ENCODE measurements at places on chromosomes 6 and 20.

DNA sequence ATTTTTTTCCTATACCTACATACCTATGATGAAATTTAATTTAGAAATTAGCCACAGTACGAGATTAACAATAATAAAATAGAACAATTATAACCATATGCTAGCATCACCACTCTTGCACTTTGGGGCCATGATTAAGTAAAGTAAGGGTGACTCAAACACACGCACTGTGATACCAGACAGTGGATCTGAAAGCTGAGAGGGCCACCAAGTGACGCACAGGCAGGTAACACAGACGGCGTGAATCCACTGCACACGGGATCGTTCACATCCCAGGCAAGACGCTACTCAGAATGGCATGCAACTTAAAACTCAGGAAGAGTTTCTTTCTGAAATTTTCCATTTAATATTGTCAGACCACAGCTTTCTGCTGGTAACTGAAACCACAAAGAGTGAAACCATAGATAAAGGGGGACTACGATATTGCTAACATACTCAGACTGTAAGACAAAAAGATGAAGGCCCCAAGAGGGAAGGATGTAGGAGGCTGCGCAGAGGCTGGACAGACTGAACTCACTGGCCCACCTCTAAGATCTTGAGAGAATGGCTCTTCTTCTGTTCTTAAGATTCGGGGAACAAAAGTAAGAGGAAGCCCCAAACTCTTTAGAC, 17.9 kb downstream of the RRBP1 start:
- DNase-seq = no peak

- DNase-seq = no peak
Observed at GRCh38 chr20:31675828-31676608, 38.3 kb downstream of the COX4I2 start.

GRCh38 chr20:301886-302848, 4.8 kb downstream of the ZCCHC3 start:
- DNase-seq = no peak

GRCh38 chr6:75478929-75479328, 14.7 kb downstream of the FILIP1 start:
- DNase-seq = no peak

GRCh38 chr20:8128291-8129060, 3.6 kb upstream of the PLCB1 start:
- no peak for DNase-seq

- DNase-seq = no peak
Observed at GRCh38 chr6:2862712-2863181, 21.1 kb upstream of the SERPINB1 start.

- DNase-seq = no peak
Observed at GRCh38 chr6:14889611-14890593, 356.0 kb upstream of the JARID2 start.

DNA sequence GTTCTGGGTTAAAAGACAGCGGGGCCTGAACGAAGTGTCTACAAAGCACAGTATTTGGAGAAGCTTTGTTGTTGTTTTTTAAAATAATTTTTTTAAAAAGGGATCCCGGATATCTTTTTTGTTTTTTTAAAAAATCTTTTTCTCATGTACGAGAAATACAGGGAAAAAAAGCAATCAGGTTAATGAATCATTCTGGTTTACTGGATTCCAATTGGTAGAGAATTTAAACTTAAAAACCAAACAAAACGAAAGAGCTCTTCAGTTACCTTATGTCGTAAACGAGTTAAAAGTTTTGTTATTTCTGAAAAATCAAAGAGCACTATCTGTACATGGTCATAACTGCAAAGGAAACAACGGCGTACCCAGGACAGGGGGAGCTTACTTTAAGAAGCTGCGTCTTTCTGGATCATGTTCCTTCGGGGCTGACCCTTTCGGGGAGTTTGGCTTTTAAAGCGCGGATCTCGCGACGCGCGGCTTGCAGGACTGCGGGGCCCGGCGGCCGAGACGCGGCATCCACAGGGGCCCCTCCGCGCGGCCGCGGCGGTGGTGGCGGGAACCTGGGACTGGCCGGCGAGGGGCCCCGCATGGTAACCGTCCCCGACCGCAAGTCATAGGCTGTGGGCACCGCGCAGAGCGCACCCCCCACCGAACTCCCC, 927 bp downstream of the IL20RA start:
- no peak for DNase-seq

DNA sequence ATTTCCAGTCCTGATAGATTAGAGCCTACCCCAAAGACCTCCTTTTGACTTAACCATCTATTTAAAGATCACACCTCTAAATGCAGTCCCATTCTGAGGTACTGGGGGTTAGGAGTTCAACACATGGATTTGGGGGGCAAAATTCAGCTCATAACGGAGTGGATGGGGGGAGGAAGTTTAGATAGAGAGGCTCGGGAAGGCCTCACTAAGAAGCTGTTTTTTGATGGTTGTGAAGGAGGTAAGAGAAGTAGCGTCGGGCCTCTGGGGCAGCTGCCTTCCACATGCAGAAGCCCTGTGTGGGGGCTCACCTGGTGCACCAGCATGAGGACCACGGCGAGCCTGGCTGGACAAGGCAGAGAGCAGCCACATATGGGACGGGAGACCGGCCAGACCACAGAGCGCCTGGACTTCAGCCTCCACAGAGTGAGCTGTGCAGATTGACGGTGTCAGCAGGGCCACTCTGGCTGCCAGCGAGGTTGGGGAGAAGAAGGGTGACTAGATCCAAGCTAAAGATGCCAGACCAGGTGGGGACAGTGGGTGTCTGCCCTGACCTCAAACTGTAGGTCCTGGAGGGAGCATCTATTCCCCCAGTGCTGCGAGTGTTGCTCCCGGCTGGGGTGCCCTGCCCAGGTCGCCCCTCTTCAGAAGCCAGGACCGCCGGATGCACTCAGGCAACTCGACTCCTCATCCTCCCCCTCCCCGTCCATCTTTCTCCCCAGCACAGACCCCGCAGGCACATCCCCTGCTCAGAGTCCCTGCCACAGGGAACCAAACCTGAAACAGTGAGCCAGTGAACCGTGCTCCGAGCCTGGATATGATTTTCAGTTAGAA, 5.1 kb upstream of the SYNJ2 start:
- no peak for DNase-seq

DNA sequence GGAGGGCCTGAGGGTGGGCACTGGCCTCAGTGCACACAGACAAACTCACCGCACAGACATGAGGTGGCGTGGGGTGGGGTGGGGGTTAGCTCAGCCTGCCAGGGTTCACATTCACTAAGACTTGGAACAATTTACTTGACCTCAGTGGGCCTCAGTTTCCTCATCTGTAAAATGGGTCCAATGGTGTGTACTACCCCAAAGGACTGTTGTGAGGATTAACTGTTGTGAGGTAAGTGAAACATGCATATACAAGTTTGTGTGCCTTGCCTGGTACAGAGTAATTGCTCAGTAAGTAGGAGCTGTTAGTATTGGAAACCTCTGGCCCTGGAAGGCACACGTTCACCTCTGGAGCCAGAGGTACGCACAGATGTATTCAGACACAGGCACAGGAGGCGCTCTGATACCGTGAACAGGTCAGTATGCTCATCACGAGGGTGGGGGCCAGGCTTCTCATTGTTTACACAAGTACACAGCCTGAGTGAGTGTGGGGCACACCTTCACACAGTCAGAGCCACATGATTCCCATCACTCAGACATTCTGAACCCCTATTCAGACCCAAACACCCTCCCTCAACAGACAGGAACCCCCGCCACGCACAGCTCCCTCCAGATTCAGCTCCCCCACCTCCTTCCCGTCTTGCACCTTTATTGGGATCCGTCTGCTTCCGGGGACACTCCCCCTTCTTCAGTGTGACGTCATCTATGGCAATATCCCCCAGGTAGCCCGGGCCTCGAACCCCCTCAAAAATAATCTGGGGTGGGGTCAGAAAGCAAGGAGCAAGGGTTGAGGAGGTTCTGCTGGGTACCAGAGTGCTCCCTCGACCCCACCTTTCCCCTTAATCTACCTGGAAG, 59.9 kb downstream of the MDGA1 start:
- no peak for DNase-seq

DNA sequence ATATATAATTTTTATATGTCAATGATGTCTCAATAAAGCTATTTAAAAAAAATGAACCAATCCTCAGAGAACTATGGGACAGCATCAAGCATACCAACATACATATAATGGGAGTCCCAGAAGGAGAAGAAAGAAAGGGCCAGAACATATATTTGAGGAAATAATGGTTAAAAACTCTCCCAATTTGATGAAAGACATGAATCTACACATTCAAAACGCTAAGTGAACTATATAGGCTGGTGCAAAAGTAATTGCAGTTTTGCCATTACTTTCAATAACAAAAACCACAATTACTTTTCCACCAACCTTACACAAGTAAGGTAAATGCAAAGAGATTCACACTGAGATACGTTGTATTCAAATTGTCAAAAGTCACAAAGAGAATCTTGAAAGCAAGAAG, 43.4 kb downstream of the ZNF133 start:
- DNase-seq = no peak

GRCh38 chr6:107419733-107420132, 39.6 kb downstream of the PDSS2 start:
- DNase-seq = no peak

- peak; percentile 51 for DNase-seq
Observed at GRCh38 chr20:33648396-33649004, 13.6 kb upstream of the C20orf144 start.

DNA sequence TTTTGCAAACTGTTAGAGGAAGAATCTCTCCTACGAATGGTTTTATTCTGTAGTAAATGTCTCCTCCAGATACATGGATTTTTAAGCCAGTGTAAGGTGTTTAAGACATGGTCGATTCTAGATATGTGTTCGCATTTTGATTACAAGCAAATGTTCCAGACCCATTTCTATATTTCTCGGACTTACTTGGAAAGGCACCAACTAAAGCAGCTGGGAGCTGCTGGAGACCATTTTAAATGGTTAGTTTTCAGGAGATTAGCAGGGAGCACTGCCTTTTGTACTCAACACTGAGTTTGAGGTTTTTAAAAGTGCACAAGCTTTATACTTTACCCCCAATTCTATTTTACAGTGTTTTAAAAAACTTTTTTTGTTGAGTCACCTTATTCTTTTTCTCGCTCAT, 857.0 kb downstream of the KIF16B start:
- no peak for DNase-seq

GRCh38 chr20:57124800-57125517, 141.5 kb downstream of the BMP7 start:
- no peak for DNase-seq

DNA sequence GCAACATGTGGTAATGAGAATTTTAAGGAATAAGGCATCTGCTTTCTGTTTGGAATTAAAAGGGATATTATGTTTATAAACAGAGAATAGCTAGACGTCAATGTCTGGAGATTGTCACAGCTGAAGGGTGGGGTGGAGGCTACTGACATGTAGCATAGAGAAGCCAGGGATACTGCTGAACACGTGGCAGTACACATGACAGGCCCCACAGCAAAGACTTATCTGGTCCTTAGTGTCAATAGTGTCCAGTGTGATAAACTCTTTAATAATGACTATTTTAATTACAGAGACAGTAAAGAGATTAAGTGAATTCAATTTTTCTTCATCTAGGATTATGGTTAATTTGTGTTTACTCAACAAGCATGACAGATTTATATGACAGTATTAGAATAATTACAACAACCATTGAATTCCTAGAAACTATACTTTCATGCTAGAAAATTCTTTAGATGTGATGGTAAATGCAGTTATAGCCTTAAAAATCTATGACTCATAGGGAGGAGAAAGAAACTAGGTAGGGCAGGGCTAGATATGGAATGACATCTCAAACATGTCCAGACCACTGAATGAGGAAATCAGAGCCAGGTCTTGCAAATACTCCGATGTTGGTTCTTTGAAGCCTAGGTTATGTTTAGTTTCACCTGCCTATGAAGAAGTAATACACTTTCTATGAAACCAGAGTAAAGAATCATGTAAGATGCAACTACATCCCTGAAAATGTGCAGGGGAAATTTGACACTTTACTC, 399.5 kb downstream of the PHF3 start:
- no peak for DNase-seq

- DNase-seq = no peak
Observed at GRCh38 chr6:125258651-125259353, 43.0 kb downstream of the HDDC2 start.

GRCh38 chr6:14950103-14950969, 295.5 kb upstream of the JARID2 start:
- no peak for DNase-seq

DNA sequence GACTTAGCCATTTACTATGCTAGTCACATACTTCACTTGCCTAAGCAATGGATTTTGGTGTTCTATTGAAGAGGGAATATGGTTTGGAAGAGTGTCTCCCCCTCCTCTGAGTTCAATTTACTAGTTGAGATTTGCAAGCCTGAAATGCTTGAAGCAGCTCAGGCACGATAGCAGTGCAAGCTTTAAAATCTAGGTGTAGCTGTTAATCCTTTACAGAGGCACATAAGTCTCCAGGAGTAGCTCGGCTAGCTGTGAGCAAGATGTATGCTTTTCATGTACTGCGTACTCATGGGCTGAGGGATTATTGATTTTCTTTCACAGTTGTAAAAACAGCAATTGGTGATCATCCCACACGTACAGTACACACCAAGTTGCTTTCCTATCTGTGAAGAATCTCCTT, 726 bp downstream of the FLRT3 start:
- no peak for DNase-seq

GRCh38 chr6:122752459-122752858, 27.1 kb upstream of the FABP7 start:
- no peak for DNase-seq

- no peak for DNase-seq
Observed at GRCh38 chr6:106125925-106126435, 39.8 kb downstream of the PRDM1 start.

GRCh38 chr6:140401761-140402160, 1027.3 kb upstream of the CITED2 start:
- no peak for DNase-seq

- DNase-seq = peak; percentile 75
Observed at GRCh38 chr20:609371-609964, 641 bp downstream of the TCF15 start.

DNA sequence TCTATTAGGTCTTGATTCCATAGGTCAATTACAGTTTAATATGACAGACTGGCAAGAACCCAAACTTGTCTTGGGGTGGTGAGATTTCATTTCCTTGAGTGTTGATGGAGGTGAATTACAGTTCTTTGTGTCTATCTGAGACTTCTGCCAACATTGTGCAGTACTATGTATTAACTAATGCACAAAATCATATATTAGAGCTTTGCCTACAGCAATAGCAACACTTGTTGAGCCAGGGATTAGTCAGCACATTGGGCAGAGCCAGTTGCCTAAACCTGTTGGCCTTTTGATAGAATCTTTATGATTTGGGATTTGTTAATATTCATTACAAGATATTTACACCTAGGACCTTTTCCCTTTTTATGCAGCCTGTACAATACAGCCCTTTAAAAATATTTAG, 135.3 kb upstream of the CENPW start:
- no peak for DNase-seq

DNA sequence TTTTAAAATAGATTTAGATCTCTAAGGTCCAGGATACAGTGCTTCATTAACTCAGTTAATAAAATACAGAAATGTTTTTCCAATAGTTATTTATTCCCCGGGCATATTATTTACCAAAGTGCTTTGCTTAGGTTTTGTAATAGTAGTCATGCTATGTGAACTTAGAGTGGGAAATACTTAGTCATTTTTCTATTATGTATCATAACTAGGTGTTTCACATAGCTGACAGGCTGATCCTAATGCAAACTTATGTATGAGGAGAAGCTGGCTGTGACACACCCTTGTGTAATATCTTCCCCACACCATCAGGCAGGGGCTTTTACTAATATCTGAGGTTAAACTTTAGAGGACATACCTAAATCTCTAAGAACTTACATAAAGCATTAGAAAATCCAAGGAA, 277.7 kb upstream of the RIMS1 start:
- no peak for DNase-seq

- no peak for DNase-seq
Observed at GRCh38 chr6:55239099-55239498, 64.8 kb downstream of the HCRTR2 start.
